Lung (tissue), 17 donors: ENCODE measurements at places on chromosomes 7 and 10. TPM values are rescaled to one million over a fixed set of nuclear protein-coding genes. Genes with fewer than 3 reads are reported as not detected.

PPP1R17 gene
- total RNA-seq = not detected

PAX4 gene
- total RNA-seq = not detected

MMP21 gene
- total RNA-seq = 0.46 TPM

TRIL gene
- 2.9 TPM for total RNA-seq

WIPF3 gene
- total RNA-seq = 0.20 TPM

DDX50 gene
- total RNA-seq = 32.7 TPM

LMOD2 gene
- total RNA-seq = not detected

GRCh38 chr10:86155054-86155921 is 211.3 kb downstream of the GRID1 start:
- no peak for DNase-seq

DNA sequence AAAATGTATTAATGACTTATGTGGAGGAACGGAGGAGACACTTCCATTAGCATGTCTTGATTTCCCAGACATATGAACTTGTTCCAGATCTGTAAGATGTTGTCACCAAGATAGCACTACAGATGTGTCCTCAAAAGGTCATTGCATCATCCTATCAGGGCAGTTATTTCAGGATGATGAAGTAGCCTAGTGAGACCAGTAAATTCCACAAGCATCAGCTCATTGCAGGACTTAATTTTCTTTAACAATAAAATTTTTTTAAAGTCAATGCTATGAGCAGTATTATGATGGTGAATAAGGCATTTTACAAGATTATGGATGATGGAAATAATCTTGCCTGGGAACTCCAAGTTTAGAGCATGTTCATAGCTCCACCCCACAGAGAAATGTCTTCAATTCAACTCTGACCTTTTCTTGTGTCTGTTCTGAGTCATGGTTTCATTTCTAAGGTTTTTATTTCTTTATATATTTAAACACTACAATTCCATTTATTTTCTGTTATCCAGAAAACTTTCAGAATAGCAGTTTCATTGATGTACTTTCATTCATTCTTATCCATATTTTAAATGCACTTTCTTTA is 1203.3 kb upstream of the CELF2 start:
- DNase-seq = no peak

- no peak for DNase-seq
These were observed 221.4 kb upstream of the SEMA3C start for GRCh38 chr7:81140252-81140651.

GRCh38 chr7:5001911-5002310 is 42.9 kb upstream of the MMD2 start:
- no peak for DNase-seq

DNA sequence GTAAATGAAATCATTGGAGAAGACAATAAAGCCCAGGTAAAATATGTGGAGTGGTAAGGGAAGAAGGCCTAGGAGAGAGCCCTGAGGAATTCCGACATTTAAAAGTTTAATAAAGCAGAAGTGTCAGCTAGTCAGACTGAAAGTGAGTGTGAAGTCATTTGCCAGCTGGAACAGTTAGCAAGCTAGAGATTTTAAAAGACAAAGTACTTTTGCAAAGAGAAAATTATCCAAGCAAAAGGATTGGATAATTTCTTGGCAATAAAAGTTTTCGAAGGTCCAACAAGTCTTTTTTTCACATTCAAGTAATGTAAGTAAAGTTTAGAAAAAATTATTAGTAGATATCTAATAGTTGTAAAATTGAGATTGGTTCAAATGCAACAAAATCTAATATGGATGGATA is 27.1 kb upstream of the SEMA3C start:
- DNase-seq = no peak

- no peak for DNase-seq
These were observed 36.8 kb downstream of the VPS41 start for GRCh38 chr7:38872202-38872601.

- DNase-seq = no peak
These were observed 84.9 kb downstream of the MKX start for GRCh38 chr10:27660711-27661110.

GRCh38 chr7:36906448-36906847 is 182.2 kb upstream of the AOAH start:
- no peak for DNase-seq
